Right lung (tissue), 10 donors: ENCODE measurements at places on chromosomes 1 and 21.
A peak's percentile ranks its signal among the peaks of the same experiment; 100 is the strongest.

GRCh38 chr1:12114340-12114683 lies 51.2 kb downstream of the TNFRSF8 start:
- DNase-seq = no peak

- no peak for DNase-seq
These were observed 1.7 kb upstream of the GFI1 start for GRCh38 chr1:92488416-92488815.

DNA sequence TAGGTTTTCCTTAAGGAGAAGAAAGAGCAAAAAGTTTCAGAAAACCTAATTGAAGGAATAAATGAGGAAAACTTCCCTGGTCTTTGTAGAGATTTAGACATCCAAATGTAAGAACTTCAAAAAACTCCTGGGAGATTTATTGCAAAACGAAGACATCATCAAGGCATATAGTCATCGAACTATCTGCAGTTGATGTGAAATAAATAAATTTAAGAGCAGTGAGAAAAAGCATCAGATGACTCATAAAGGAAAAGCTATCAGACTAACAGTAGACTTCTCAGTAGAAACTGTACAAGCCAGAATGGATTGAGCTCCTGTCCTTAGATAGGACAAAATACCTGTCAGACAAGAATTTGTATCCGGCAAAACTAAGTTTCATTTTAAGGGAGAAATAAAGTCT lies 569.4 kb upstream of the ADAMTS5 start:
- DNase-seq = no peak

GRCh38 chr1:53183095-53183990 lies 13.3 kb upstream of the CPT2 start:
- peak; percentile 73 for DNase-seq

DNA sequence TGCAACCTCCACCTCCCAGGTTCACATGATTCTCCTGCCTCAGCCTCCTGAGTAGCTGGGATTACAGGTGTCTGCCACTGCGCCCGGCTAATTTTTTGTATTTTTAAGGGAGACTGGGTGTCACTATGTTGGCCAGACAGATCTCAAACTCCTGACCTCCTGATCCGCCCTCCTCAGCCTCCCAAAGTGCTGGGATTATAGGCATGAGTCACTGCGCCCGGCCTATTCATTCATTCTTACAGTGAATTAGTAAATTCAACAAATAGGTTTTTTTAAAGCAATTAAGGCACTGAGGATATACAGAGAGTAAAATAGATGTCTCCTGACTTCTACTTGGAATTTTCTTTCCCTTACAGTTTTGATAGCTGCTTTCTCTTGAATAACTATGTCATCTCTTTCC lies 43.5 kb downstream of the CDC42 start:
- no peak for DNase-seq

DNA sequence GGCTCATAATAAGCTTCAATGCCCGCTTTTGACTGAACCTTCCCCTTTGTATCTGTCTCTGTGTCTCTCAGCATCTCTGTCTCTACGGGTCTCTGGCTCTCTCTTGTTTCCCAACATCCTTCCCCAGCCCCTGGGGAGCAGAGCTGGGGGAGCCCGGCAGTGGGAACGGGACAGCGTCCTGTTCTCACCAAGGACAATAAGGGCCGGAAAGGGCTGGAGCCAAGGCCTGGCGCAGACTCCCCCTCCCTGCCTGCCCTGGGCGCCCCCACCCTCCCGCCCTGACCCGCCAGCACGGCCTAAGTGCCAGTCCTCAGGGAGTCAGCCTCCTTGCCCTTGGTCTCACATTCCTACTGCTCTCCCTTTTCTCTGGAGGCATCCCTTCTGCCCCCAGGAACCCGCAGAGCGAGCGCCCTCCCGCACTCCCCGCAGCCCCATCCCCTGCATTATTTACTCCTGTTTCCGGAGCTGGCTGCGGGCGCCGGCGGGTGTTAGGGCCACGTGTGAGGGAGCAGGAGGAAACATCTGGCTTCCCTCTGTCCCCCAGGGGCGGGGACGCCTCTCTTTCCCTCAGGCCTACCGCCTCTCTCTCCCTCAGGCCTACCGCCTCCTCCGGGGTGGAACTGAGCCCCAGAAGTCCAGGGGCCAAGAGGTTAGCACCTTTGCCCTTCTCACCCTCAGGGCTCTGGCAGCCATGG lies 6.5 kb downstream of the KRTCAP2 start:
- DNase-seq = peak; percentile 78

DNA sequence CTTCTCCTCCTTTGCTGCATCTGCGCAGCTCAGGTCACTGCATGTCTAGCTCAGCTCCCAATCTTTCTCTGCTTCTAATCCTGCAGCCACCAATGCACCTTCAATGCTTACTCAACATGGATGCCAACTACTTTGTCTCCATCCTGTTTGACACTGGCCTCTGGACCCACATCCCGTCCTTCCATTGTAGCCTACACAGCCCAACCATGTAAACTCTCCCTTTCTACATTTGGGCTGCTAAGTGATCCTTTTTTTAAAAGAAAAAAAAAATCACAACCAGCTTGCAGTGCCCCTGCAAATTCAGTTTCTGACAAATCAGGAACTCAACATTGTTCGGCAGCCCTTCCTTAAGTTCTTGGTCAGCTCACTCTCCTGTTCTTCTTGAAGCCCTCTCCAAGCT lies 9.4 kb upstream of the CRABP2 start:
- DNase-seq = no peak

- DNase-seq = no peak
These were observed at the start of gene BRINP2 for GRCh38 chr1:177170756-177171535. Gene BRINP2, plus strand, starts transcription at chr1:177170958. Its CDS starts 58,919 bp downstream, at chr1:177229877.

GRCh38 chr1:15083578-15083977 lies 70.0 kb upstream of the TMEM51 start:
- no peak for DNase-seq

DNA sequence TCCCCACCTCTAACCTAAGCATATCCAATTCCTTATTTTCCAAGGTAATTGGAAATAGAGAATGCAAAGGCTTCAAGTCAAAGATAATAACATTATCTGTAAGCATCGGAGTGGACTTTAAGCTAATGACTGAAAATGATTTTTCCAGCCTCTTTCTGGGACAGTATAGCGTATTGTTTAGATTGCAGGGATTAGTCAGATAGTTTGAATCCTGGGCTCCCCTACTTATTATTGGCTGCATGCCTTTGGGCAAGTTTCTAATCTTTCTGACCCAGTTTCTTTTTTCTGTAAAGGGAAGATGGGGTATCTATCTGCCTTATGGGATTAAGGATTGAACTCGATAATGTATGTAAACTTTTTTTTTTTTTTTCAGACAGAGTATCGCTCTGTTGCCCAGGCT lies 1.5 kb upstream of the CDC20 start:
- DNase-seq = no peak

GRCh38 chr1:116920211-116920610 lies 10.5 kb downstream of the PTGFRN start:
- no peak for DNase-seq

DNA sequence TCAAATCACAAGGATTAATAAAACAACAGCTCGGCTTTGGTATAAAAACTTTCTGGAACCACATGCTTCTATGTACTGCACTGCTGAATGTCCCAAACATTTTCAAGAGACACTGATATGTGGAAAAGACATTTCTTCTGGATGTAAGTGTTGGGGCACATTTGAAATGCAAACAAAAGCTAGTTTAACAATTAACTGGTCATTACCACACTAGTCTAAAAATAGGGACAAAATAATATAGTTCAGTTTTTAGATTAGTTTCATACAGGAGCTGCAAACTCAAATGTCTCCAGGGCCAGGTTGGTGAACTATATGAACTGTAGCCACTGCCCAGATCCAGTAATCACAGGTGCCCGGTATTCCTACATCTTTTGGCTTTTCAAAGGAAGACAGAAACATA lies 3.2 kb downstream of the IL23R start:
- no peak for DNase-seq

DNA sequence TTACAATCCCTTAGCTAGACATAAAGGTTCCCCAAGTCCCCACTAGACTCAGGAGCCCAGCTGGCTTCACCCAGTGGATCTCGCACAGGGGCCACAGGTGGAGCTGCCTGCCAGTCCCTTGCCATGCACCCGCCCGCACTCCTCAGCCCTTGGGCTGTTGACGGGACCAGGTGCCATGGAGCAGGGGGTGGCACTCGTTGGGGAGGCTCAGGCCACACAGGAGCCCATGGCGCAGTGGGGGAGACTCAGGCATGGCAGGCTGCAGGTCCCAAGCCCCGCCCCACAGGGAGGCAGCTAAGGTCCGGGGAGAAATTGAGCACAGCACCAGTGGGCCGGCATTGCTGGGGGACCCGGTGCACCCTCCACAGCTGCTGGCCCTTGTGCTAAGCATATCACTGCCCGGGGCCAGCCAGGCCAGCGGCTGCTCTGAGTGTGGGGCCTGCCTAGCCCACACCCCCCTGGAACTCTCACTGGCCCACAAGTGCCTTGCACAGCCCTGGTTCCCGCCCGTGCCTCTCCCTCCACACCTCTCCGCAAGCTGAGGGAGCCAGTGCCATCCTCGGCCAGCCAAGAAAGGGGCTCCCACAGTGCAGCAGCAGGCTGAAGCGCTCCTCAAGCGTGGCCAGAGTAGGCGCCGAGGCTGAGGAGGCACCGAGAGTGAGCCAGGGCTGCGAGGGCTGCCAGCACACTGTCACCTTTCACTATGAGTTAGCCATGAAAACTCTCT lies 117.8 kb downstream of the LIPI start:
- no peak for DNase-seq
